ENCODE measurements at places on chromosomes 1 and 21.
A peak's percentile ranks its signal among the peaks of the same experiment; 100 is the strongest.

- DNase-seq, result no peak
Measured at GRCh38 chr1:32647308-32648134, 2.8 kb downstream of the ZBTB8OS start.

- DNase-seq, result peak; percentile 90
Measured at GRCh38 chr21:41878831-41879189, 334 bp downstream of the PRDM15 start.

DNA sequence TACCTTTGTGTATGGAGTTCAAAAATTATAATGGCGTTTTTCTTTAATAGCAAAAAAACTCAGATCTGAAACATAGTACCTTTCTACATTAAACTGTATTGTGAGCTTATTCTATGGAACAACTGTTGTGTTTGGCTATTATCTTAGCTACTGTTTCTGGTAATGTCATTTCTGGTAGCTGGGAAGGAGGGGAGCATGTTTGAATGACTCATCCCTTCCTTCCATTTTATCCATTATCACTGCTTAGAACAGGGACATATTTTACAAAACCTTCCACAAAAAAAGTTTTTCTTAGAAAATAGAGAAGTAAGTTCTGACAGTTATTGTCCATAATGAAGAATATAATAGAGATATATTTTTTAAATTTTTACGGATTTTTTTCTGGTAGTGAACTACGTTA, 128.3 kb downstream of the NRDC start:
- DNase-seq, result no peak

DNA sequence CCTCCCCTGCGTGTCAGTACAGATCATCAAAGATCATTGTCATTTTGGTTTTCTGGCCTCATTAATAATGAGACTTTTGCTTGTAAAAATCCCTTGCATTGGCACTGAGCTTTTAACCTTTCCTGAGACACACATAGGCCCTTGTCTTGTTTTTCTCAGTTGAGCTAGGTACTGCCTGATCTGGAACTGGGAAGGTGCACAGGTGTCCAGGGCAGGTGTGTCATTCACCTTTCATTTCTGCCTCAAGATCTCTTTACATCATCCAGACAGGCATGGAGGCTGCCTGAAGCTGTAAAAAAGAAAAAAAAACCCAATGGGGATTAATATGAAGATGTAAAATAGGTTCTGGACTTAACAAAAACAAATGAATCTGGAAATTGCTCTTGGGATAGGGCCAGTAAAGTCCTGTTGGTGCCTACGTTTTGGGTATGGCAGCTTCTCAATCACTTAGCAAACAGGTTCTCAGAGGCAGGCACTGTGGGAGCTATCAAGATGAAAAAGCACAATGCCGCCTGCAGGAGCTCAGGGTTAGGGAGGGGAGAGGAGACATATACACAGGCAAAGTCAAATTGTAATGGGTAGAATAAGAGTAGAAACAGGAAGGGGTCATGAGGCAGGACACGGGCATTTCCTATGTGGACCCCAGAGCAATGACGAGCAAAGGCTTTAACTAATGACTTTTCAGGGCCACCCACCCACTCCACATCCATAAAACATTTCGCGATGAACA, 1.0 kb upstream of the KCNC4 start:
- DNase-seq, result no peak

DNA sequence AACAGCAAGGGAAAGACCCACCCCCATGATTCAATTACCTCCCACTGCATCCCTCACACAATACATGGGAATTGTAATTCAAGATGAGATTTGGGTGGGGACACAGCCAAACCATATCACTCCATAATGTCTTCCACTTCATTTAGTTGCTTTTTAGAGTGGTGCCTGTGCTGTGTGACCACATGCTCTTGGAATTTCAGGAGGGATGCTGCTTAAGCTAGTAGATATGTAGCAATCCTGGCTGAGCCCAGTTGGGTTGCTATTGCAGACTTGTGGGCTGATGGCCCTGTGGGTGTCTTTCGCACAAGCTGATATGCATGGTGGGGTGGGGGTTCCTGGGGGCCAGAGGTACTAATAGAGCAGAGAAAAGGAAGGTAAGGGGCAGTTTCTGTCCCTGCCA, 160.4 kb upstream of the SYT6 start:
- DNase-seq, result no peak

GRCh38 chr1:27418326-27419185, 26.1 kb downstream of the GPR3 start:
- peak; percentile 92 for DNase-seq

GRCh38 chr1:38852780-38853179, 6.8 kb downstream of the RRAGC start:
- no peak for DNase-seq

DNA sequence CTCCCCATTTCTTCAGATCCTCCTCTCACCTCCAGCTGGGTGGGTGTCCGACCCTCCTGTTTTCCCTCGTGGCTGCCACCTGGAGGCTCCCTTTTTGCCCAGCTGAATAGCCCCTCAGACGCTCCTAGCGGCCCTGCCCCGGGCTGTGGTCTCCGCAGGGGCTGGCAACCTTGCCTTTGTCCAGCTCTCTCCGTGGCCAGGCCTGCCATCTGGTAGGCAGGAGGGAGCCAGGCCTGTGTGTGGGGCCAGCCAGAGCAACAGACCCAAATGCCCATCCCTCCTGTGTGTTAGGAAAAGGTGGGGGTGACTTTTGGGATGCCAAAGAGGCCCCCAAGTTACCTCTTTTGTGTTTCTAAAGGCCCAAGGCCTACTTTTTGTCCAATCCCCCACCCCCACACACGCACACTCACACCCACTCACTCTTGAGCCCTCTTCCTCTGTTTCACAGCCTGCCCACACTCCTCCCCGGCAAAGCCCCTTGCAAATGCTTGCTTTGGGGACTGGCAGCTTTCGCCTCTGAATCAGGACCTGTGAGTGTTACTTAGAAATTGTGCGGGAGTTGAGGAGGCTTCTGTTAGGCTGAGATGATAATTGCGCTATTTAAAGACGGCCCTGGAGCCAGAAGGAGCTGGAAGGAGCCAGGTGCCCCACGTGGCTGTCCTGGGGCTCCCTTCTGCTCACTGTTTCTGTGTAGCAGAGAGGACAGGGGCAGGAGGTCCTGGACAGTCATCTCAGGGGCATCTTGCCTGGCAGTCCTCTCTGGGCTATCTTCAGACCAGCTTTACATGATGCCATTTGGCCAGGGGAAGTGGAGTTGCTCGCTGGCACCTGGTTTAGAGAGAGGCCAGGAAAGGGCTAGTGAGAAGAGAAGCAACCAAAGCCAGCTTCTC, 9.1 kb downstream of the PPFIA4 start:
- DNase-seq, result no peak

All from hepatocyte (in vitro differentiated cells).